ENCODE measurements at places on chromosomes 7 and 10. TPM values are rescaled to one million over a fixed set of nuclear protein-coding genes. Genes with fewer than 3 reads are reported as not detected.

The GIMAP2 gene
- not detected for total RNA-seq

The OR2A5 gene
- total RNA-seq = not detected

The THSD7A gene
- 18.9 TPM for total RNA-seq

The NEBL gene
- 12.0 TPM for total RNA-seq

The EBLN1 gene
- total RNA-seq = not detected

- no peak for DNase-seq
Observed at GRCh38 chr7:158108646-158109293, 478.9 kb downstream of the PTPRN2 start.

DNA sequence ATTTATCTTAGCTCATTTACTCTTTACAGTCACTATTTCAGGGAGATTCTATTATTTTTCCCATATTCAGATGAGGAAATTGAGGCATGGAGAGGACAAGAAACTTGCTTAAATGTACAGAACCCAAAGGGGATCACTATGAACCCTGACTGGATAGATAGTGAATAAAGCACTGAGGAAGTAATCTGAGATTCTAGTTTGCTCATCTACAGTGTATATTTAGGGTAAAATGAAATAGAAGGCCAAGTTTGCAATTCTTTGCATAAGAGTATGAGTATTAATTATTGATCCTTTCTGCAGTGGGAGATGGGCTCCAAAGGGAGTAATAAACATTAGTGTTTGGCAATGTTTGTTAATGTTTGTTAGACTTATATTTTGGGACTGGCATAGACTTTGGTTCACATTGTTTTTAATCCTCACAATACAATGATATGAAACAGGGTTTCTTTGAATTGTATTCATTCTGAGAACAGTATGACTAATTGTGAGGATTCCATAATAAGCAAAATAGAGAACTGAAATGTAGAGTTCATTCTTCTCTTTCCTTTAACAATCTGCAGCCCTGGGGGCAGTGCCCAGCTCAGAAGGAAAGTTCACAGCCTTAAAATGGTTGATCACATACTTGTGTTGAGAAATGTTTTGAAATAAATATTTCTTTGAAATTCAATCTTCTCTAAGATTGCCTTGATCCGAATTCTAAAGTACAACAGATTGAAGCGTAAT is 131.0 kb upstream of the ZNF804B start:
- no peak for DNase-seq

GRCh38 chr10:129978322-129978721 is 14.2 kb upstream of the EBF3 start:
- DNase-seq = no peak

- DNase-seq = peak; percentile 73
Observed at GRCh38 chr7:36280840-36281812, 108.5 kb upstream of the ANLN start.

GRCh38 chr10:118031351-118032075 is 15.2 kb downstream of the RAB11FIP2 start:
- DNase-seq = no peak

- no peak for DNase-seq
Observed at GRCh38 chr7:22485189-22485588, 14.8 kb downstream of the STEAP1B start.

GRCh38 chr10:43671659-43672531 is 23.2 kb upstream of the ZNF32 start:
- peak; percentile 30 for DNase-seq

DNA sequence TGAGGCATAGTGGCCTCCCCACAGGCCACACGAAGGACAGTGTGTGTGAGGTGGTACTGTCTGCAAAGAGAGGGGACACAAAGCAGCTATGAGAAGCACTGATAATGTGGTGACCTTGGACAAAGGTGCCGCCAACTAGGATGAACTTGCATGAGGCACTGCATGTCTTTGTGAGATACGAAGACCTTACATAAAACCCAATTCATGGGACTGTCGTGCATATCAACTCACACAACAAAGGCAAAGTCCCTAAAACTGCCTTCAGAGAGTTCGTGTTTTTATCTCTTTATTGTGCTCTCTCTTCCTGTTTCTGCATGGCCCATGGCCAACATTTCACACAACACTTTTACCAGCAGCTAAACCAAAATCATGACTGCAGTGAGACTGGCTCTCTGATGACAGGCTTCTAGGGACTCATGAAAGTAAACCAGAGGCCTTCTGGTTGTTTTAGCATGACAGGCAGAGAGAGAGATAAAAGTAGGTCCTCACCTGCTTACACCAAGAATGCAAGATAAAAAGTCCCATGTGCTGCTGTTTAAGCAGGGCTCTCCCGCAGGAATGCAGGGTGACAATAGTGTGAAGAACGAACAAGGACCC is 347.8 kb downstream of the ELMO1 start:
- no peak for DNase-seq

- no peak for DNase-seq
Observed at GRCh38 chr10:17835688-17836087, 26.5 kb downstream of the MRC1 start.

DNA sequence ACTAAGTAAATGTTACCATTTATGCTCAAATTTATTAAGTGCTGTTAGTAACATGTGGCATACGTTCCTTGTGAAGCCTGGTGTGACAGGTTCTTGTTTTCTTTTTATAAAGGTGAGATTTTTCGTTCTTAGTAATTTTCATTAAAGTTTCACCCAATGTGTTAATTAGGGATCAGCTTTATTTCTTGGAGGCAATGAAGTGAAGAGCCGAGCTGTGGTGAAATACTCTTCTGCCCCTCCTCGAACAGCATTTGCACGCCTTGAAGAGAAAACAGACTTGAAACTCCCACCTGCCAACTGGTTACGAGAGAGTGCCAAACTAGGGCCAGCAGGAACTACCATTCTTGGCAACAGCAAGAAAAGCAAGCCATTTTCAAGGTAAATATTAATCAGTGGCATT is 1.5 kb downstream of the EDRF1 start:
- DNase-seq = no peak

DNA sequence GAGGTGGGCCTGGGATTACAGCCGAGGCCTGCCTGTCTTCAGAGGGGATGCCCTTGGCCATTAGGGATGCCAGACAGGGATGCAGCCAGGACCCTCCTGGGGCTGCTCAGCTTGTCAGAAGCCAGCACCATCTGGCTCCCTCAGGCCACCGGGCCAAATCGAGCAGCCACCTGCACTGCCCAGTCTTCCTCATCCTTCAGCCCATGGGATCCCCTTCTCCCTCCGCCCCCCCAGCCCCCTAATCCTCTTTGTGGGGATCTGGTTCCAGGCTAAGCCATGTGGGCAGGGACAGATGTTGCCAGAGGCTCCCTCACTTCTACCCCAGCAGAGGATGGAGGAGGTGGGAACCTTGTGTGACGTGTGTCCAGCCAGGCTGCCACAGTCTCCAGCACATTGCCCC is 137.4 kb upstream of the PPIF start:
- no peak for DNase-seq

- DNase-seq = no peak
Observed at GRCh38 chr7:366161-366803, 76.3 kb downstream of the FOXL3 start.

- no peak for DNase-seq
Observed at GRCh38 chr7:158013085-158013668, 574.4 kb downstream of the PTPRN2 start.

DNA sequence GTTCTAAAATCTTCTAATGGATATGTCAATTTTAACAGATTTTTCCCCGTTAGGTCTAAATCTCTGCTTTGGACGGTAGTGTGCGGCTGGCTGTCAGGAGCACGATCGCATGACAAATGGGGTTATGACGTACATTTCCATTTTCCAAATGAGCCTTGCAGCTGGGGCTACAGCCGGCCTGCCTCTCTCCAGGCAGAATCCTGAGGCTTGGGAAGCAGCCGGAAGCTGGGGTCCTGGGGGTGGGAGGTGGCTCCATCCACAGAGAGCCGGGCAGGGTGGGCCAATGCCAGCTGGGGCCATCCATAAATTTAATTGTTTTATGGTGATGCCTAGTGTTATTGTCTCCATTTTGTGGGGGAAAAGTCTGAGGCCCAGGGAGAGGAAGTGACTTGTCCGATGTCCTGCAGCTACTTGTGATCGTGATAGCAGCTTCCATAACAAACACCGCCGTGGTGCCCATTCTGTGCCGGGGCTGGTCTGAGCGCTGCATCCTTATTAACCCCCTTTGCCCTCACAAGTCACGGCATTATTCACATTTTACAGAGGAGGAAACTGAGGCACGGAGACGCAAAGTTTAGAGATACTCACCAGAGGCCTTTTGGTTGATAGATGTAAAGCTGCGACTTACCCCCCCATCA is 53.0 kb upstream of the EBF3 start:
- no peak for DNase-seq

- peak; percentile 0 for DNase-seq
Observed at GRCh38 chr10:43049081-43049551, 27.8 kb upstream of the RET start.
